HS-27A (cell line): ENCODE measurements at places on chromosomes 5 and 9.

DNA sequence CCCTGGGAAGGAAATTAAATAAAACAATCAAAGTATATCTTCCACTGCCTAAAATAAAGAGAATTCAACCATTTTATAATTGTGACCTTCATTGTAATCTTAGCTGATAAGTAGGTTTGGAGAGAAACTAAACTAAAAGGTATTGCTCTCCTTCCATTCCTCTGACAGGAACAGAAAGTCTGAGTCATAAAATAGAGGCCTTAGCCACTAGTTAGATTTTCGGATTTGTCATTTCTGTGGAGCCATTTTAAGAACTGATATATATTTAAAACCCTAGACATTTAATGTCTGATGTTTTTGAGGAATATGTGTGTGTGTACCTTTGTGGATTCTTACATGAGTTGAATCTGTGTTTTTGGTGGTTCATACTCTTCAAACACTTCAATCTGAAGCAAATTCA is 11.8 kb upstream of the TMC1 start:
- DNase-seq: no peak

- DNase-seq: no peak
Measured at GRCh38 chr5:152549709-152550108, 144.6 kb upstream of the NMUR2 start.

GRCh38 chr5:34719029-34719428 is 62.9 kb downstream of the RAI14 start:
- DNase-seq: no peak

DNA sequence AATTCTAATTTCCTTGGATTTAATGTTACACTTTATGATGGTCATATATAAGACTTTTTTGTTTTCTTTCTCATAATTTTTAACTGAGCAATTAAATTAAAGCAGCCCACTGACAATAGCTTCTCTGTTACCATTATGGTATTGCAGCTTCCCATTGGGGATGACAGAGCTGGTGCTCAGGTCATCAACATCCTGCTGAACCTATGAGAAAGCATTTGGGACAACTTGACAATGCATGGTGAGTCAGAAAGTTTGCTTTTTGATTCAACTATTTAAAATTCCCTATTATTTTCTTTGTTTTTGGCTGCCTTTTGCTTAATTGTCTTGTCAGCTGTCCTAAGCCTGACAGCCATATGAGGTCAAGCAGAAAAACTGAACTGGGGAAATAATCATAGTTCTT is 487.4 kb upstream of the RIOK2 start:
- DNase-seq: no peak

DNA sequence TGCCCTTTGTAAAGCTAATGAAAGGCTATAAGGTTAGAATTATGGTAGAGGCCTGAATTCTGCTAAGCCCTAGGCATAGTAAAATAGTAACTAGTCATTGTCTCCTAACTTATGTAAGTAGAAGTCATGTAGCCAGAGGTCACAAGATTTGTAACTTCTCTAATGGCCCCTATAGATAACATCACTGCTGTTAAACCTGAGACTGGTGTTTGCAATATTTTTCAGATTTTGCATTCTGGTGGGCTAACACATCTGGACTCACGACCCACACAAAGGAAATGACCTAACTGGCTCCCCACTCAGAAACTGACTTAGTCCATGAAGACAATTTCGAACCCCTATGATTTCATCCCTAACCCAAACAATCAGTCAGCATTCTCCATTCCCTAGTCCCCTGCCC is 37.2 kb upstream of the TTC39B start:
- DNase-seq: no peak

GRCh38 chr5:149588936-149589335 is 7.6 kb downstream of the ARHGEF37 start:
- no peak for DNase-seq

- no peak for DNase-seq
Measured at GRCh38 chr9:91572811-91573210, 149.2 kb upstream of the NFIL3 start.

DNA sequence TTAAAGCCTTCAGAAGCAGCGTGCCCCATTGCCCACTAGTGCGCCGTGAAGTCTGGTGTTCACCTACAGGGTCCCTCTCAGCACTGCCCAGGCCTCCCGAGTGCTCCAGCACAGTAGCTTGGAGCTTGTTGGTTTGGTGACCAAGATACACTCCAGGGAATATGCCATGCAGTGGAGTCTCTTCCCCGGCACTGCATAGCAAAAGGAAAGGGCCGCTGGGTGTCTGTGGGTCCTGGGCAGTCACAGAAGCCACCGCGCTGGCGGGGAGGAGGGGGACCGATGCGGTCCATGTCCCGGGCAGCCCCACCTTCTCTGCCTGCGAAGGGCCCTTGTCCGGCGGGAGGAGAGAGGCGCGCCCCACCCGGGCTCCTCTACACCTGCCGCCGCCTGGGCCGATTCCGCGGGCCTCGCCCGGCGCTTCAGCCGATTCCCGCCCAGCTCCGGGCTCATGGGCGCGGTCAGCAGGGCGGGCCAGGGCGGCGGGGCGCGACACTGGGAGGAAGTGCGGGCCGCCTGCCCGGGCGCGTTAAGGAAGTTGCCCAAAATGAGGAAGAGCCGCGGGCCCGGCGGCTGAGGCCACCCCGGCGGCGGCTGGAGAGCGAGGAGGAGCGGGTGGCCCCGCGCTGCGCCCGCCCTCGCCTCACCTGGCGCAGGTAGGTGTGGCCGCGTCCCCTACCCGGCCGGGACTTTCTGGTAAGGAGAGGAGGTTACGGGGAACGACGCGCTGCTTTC is at the start of gene SYK:
Gene SYK, plus strand, starts transcription at position 579 of the 732 bp plus-strand sequence. CDS start 42,080 bp downstream, outside the sequence.
- DNase-seq: no peak

GRCh38 chr9:89313842-89314241 is 2.8 kb downstream of the CKS2 start:
- DNase-seq: no peak

DNA sequence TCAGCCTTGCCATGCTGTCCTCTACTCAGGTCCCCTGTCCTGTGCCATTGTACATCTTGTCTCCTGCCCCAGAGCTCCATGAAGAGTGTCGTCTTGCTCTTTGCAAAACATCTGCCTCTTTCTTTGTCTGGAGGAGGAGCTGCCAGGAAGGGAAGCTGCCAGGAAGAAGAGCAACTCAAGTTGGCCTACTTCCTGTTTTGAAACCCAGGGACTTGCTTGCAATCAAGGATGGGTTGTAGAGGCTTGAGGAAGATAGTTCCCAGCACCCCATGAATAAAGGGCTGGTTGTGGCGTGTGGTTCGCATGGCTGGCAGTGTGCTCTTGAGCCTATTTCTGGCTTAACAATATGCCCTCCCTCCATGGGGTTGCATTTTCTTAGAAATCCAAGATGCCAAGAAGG is 53.0 kb upstream of the CPEB4 start:
- DNase-seq: no peak

DNA sequence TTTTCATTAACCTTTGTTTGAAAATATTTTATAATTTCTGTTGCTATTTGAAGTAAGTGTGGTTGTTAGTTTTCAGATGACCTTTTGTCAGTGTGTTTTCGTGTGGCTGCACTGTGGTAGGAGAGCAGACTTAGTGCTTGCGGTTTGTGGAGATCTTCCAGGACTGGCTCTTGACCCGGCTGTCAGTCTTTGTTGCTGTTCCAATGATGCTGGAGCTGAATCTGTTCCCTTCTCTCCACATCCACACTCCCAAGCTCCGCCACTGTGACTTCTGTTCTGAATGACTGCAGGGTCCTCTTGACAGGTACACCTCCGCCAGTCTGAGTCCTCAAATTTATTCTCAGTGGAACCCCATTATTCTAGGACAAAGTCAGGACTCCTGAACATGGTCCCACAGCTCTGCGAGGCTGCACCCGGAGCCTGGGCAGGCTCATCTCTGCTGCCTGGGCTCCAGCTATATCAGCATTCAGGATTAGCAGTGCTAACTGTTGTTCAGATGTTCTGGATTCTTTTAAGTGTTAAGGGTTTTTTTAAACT is 126.0 kb downstream of the WNK2 start:
- DNase-seq: no peak

DNA sequence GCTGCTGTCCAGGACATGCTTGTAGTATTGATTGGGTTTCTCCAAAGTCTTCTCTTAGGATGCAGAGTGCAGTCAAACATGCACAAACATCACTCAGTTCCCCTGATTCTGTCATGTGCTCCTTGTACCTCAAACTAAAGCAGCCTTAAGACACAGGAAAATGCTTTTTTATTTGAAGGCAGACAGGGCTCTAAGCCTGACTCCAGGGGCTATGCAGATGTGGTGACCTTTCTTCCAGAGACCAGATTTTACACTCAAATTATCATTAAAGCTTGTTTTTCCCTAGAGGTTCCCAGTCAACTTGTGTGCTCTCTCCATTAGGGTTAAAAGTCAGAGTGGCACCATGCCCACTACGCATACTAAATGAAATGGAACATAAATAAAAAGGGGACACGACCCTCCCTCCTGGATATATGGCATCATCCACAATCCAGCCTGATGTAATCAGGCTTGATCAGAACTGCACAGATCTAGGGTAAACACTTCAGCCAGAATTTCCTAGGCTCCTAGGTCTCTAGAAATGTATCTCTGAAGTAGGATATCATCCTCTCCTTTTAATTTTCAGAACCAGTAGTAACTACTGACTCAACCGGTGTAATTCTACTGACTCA is 771.1 kb downstream of the NR2F1-AS1 start:
- no peak for DNase-seq

GRCh38 chr5:98517560-98518366 is 255.7 kb upstream of the RGMB start:
- DNase-seq: no peak

DNA sequence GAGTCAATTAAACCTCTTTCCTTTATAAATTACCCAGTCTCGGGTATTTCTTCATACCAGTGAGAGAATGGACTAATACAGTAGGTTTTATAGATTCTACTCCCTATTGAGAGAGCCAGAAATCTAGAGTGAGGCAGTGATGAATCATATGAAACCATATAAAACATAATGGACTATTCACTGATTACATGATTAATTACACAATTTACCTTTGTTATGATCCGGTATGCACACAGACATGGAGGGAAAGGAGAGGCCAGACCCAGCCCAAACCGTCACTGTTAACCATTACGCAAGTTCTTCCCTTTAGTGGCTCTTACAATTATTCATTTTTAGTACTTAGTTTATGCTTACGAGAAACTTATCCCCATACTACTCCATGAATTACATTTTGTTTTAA is 205.0 kb downstream of the DNAH5 start:
- DNase-seq: no peak

DNA sequence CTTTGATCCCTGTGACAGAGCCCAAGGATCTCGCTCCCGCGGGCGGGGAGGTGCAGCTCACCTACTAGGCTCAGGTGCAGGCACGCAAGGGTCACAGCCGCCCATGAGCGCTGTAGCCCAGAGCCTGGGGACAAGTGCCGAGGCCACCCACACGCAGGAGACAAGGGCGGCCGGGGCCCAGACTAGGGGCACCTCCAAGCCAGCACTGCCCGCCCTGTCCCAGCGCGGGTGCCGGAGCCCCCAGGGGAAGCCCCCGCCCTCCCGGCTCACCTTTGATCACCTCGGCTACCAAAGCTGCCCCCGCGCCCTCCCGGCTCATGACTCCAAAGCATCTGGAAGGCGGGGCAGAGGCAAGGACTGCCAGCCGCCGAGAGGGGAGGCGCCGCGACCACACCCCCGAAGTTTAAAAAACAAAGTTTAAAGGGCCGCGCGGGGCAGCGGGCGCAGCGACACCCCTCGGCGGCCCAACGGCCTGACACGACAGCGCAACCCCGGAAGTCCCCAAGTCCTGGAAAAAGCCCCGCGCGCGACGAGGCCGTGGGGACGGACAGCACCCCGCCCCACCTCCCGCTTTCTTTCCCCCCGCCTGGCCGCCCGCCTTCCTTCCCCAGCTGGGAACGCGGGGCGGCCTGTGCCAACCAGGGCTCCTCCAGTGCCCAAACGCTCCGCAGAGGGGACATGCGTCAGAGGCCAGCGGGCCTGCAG is 53.0 kb downstream of the CDC14B start:
- DNase-seq: no peak

DNA sequence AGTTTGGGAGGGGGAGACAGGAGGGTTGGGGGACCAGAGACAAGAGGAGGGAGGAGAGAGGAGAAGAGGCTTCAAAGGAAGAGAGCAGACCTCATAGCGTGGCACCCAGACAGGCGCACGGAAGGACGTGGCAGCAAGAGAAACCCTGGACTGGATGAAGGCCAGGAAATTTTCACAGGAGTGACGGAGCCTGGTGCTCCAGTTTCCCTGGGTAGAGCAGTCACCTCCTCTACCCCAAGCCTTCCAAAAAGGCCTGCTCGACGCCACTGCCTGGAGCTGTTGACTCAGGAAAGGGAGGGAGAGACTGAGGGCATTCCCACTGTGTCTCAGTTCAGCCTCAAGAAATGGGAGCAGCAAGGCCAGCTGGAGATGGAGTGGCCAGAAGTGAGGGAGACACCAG is 19.3 kb downstream of the AK8 start:
- DNase-seq: no peak

DNA sequence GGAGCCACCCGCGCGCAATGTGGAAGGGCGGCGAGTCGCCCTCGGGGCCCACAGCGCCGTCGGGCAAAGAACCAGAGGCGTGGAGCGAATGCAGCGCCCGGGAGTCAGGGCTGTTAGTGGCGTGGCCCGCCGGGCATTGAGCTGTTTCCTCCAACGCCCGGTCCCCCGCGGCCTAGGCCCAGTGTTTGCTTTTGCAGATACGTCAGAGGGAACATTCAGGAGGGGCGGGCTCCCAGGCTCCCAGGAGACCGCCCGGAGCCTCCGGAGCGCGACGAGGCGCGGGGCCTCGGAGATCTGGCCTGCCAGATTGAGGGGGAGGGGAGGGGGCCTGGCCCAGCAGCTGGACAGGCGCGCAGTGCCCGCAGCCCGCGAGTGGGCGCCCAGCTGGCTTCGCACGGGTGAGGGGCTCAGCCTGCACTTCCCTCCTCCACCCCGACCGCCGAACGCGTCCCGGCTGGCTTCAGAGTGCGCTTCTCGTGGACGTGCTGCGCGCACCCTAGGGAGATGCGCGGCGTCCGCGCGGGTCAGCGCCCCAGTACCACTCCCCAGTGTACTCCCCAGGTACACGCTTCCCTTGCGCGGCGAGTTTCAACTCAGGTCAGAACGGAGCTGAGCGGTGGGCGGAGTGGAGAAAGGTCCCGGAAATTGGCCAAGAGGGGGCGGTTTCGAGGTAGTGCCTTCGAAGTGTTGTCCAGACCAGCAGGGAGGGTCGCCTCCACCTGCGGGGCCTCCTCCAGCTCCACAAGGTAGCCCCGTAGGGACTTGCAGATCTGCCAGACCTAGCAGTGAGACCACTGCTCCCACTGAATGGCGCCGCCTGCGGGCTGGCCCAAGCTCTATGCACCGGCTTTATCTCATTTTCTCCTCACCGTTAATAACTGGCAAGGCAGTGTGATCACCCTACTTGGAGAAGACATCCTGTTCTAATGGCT is 130.4 kb downstream of the TMEM174 start:
- no peak for DNase-seq

DNA sequence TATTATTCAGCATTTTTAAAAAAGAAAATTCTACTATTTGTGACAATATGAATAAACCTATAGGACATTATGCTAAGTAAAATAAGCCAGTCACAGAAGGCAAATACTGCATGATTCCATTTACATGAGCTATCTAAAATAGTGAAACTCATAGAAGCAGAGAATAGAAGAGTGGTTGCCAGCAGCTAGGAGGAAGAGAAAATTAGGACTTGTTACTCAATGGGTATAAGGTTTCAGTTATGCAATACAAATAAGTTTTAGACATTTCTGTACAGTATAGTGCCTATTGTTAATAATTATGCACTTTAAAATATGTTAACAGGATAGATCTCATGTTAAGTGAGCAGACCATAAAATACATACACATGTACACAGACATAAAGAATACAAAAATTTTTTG is 73.8 kb upstream of the SPINK5 start:
- no peak for DNase-seq

- no peak for DNase-seq
Measured at GRCh38 chr5:153797484-153797883, 241.2 kb downstream of the FAM114A2 start.
